CD4-positive, alpha-beta memory T cell (primary cell): ENCODE measurements at places on chromosomes 5 and 9. TPM values are rescaled to one million over a fixed set of nuclear protein-coding genes. Genes with fewer than 3 reads are reported as not detected.

The SLC1A3 gene
- total RNA-seq: 2.3 TPM

The TMED9 gene
- total RNA-seq: 93.7 TPM

DNA sequence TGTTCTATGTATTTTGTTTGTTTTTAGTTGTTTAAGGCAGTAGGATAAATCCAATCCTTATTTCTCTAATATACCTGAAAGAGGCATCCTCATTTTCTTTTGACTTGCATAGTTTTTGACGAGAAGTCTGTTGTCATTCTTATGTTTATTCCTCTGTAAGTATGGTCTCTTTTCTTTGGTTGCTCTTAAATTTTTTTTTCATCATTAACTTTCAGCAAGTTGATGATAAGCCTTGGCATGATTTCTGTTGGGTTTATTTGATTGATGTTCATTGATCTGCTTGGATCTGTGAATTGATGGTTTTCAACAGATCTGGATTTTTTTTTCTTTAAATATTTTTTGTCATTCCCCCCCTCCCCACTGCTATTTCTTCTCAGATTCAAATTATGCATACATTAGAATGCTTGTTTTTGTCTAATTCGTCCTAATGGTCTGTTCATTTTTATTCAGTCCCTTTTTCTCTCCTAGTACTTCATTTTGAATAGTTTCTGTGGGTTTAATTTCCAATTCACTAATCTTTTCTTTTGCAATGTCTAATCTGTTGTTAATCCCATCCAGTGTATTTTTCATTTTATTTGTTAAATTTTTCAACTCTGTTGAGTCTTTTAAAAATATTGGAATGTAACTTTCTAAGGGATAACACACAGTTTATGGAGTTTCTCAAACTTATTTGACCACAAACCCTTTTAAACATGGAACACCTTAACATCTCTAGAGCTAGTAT is 495.9 kb downstream of the CSNK1G3 start:
- no peaks in the 10 kb centered on the region for H3K36me3 ChIP-seq
- H3K27ac ChIP-seq: no peak overlapping the region
- no peak overlapping the region for H3K4me3 ChIP-seq
- H3K27me3 ChIP-seq: no peaks in the 10 kb centered on the region

DNA sequence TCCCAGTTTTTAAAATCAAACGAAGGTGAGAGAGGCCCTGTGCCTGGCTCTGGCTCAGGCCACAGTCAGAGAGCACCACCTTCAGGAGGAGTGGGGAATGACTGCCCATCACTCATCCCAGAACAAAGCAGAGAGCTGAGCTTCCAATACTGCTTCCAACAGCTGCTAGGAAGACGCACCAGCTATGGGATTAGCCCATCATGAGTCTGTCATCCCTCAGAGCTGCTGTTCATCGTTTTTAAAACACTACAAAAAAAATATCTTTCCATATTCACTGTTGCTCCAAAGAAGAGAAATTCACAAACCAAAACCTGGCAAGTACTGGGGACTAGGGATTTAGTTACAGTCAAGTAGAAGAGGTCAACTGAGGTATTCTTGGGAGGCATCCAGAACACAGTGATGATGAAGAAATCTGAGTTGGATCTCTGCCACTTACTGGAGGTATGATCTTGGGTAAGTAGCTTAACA is 102.4 kb downstream of the CDK5RAP2 start:
- no peaks in the 10 kb centered on the region for H3K4me1 ChIP-seq
- no peak overlapping the region for H3K4me3 ChIP-seq
- H3K36me3 ChIP-seq: peaks cover 32% of the 10 kb centered on the region
- no peak for DNase-seq
- H3K27me3 ChIP-seq: no peaks in the 10 kb centered on the region

DNA sequence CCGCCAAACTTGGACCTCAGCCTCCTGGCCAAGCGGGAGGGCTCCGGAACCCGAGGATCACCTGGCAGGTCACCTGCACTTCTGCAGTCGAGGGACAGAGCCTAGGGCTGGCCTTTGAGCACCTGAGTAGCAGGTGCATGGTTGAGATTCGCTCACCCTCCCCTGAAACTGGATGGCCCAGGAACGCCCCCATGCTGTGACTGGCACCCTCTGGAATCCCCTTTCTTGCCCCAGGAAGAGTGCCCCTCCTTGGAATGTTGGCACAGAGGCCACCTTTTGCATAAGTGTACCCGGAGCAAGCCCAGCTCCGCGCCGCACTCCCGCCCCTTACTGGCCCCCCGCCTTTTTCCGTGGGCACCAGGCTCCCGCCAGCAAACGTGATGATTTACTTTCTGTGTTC is 112.5 kb upstream of the IER5L start:
- no peaks in the 10 kb centered on the region for H3K27me3 ChIP-seq
- DNase-seq: no peak
- H3K4me3 ChIP-seq: no peak overlapping the region
- no peaks in the 10 kb centered on the region for H3K4me1 ChIP-seq

- H3K27ac ChIP-seq: no peak overlapping the region
- H3K4me1 ChIP-seq: no peaks in the 10 kb centered on the region
- no peak for DNase-seq
Measured at GRCh38 chr5:41793141-41793770, 77.0 kb downstream of the OXCT1 start.

- H3K4me1 ChIP-seq: peaks cover 16% of the 10 kb centered on the region
- no peak for DNase-seq
- H3K27ac ChIP-seq: no peak overlapping the region
- no peaks in the 10 kb centered on the region for H3K27me3 ChIP-seq
Measured at GRCh38 chr5:140303966-140304365, 1.1 kb upstream of the PFDN1 start.
